COLO829 (cell line): ENCODE measurements at places on chromosomes 5 and 9.

- no peak for DNase-seq
These were observed 232.0 kb upstream of the FBXL7 start for GRCh38 chr5:15267966-15268365.

GRCh38 chr5:138338411-138339090, 485 bp downstream of the FAM53C start:
- DNase-seq = no peak

DNA sequence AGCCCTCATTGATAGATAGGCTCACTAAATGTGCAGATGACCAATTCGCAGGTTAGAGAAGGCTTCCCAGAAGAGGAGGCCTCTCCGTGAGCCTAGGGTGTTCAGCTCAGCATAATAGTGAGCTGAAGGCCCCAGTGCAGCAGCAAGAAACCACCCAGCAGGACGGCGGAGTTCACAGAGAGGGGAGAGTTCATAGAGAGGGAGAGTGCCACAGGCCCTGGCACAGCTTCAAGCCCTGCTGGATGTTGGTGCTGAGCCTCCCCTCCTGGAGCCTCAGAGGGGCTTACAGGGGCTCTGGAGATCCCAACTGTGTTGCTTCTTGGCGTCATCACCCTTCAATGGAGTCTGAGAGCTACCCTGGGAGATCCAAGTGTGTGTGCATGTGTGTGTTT, 2.1 kb downstream of the SLC22A5 start:
- DNase-seq = no peak

DNA sequence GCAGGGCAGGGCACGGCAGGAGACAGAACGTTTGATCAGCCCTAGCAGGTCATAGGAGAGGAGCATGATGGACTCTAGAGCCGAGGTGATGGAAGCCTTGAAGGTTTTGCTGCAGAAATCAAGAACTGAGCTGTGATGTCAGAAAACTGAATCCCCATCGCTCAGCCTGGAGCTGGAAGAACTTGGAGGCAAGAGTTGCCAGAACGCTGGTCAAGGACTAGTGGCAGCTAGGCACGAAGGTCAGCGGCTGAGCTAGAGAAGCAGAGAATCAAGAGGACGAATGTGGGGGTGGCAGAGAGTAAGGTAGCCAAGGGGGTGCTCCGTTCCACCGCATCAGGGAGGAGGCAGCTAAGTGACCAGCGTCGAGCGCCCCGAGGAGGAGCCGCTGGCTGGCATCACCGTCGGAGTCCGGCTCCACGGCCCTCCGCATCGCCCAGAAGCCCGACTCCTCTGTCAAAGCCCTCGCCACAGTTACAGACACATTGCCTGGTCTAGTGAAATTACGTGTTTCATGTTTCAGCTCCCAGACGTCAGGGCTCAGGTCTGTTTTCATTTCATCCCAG, 1.2 kb upstream of the GALNT10 start:
- DNase-seq = no peak

DNA sequence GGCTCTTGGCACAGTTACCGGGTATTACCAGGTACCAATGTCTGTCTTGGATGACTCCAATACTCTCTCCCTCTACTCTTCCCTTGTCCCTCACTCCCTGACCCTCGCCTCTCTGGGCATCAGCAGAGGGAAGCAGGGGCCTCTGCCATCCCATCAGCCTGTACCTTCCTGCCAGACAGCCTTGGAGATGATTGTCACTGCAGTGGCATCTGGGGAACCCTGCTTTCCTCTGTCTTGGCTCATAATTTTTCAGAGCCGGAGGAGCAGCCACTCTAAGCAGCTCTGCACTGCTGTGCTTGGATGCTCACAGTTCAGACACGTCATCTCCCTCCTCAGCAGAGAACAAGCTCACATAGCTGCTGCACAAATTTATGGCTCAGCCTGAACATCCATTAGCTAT, 274.1 kb downstream of the SMARCA2 start:
- DNase-seq = no peak

DNA sequence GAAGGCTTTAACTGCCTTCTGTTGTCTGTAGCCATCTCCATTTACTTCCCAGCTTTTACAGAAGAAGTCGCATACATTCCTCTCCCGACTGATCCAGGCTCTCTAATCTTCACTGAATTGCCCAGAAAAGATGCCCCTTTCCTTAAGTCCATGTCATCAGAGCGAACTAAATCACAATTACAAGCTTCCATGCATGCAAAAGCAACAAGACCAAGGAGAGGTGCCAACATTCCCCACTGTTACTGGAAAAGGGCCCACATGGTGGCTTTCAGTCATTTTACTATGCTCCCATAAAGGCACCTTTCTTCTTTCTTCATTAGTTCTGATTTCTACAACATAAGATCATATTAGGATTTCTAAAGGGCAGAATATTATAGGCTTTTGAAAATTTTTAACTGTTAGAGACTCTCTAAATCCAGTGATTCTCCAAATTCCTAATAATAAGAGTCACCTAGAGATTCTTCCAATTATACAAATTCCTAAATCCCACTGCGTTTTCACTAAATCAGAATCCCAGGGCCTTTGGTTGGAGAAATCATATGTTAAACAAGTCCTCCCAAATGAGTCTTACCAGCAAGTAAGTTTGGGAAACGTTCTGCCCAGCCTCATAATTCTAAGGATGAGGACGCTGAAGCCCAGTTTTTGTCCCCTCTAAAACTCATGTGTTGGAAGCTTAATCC, 17.0 kb upstream of the ZFR start:
- no peak for DNase-seq

- DNase-seq = no peak
These were observed 80.2 kb downstream of the OSTF1 start for GRCh38 chr9:75168270-75169178.

DNA sequence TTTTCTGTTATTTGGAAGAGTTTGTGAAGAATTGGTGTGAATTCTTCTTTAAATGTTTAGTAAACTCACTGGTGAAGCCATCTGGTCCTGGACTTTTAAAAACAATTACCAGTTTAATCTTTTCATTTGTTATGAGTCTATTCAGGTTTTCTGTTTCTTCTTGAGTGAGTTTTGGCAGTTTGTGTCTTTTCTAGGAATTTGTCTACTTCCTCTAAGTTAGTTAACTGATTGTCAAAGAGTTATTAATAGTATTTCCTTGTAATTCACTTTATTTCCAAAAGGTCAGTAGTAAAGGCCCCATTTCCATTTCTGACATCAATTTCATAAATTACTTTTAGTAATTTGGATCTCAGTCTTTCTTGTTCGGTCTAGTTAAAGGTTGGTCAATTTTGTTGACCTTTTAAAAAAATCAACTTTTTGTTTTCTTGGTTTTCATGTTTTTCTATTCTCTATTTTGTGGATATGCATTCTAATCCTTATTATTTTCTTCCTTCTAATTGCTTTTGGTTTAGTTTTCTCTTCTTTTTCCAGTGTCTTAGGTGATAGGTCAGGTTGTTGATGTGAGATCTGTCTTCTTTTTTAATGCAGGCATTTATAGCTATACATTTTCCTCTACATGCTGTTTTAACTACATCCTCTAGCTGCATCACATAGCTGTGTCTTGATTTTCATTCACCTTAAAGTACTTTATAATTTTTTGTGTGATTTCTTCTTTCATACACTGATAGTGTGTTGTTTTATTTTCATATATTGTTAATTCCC, 7.3 kb upstream of the SMIM3 start:
- no peak for DNase-seq

- no peak for DNase-seq
These were observed 96.1 kb downstream of the SEMA6A start for GRCh38 chr5:116478491-116478890.

GRCh38 chr5:108028412-108028811, 353.5 kb downstream of the FBXL17 start:
- DNase-seq = peak; percentile 4

- peak; percentile 62 for DNase-seq
These were observed 10.7 kb upstream of the STK32A start for GRCh38 chr5:147223948-147224791.

DNA sequence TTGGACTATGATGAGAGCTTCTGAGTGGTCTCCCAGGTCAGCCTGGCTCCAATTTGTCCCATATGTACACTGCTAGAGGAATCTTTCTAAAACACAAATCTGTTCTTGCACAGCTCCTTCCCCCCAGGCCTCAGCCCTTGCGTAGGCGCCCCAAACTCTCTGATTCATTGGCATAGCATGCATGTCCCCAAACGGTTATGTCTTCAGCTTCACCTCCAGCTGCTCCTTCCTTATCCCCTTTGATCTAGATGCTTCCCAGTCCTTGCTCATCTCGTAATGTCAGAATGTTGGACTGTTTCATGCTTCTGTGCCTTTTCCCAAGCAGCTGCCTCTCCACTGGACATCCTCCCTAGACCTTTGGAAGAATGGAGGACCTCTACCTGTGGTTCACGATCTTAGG, 60.1 kb upstream of the BASP1 start:
- no peak for DNase-seq

DNA sequence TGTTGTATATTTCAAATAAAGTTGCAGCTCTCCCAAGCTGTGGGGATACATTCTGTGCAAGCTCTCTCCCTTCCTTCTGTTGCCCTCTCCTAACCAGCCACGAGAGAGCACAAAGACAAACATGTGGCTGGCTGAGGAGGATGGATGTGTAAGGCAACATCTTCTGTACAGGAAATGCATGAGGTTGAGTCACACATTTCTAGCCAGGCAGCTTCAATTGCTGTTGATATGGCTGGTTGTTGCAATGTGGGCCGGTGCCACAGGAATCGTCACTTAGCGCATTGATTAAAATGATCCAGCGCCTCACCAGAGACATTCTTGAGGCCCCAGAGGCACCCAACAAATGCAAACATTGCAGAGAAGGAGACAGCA, 207.1 kb downstream of the ICE1 start:
- DNase-seq = no peak
